ENCODE measurements at places on chromosomes 3 and 15. TPM values are rescaled to one million over a fixed set of nuclear protein-coding genes. Genes with fewer than 3 reads are reported as not detected.

SLC33A1 gene
- 21.2 TPM for total RNA-seq

GRK7 gene
- total RNA-seq = not detected

VGLL3 gene
- 3.6 TPM for total RNA-seq

TMC3 gene
- not detected for total RNA-seq

DNA sequence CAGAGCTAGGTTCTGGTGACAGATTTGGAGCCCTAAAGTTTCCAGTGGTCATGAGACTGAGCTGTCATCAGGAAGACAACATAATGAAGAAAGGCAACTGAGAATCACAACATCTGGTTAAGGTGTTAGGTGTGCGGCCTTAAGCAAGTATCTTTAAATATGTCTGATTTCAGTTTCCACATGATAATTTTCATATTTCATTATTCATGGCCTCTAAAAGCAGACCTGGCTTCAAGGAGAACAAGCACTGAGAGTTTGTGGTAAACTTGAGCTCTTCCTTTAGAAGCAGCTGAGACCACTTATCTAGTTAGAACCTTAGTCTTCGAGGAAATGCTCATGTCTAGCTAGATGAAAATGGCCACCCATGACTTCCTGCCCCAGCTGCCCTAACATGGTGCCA is 25.7 kb upstream of the MYLK start:
- DNase-seq = no peak

DNA sequence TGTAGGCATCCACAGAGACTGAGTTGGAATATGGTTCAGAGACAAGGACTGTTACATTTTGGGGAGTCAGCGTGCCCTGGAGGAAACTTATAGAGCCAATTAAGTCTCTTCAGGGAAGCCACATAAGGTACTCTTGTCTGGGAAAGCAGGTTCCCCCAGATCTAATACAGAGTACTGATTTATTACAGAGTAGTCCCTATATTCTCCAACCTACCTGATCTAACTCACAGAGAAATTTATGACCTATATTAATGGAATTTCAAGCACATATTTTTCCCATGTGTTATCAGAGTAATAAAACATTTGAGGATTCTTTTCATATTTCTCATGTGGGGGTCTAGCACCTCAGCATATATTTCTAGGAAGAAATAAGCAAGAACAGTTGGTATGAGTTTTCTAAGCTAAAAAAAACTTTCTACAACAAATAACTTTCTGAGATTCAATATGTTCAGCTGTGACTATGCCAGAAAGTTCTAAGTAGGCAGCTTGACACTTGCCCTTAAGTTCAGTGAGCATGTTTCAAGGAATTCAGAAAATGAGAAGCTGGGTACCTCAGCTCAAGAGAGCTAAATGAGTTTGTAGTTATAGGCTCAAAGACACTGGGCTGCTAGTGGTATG is 75.3 kb upstream of the COL8A1 start:
- DNase-seq = no peak

DNA sequence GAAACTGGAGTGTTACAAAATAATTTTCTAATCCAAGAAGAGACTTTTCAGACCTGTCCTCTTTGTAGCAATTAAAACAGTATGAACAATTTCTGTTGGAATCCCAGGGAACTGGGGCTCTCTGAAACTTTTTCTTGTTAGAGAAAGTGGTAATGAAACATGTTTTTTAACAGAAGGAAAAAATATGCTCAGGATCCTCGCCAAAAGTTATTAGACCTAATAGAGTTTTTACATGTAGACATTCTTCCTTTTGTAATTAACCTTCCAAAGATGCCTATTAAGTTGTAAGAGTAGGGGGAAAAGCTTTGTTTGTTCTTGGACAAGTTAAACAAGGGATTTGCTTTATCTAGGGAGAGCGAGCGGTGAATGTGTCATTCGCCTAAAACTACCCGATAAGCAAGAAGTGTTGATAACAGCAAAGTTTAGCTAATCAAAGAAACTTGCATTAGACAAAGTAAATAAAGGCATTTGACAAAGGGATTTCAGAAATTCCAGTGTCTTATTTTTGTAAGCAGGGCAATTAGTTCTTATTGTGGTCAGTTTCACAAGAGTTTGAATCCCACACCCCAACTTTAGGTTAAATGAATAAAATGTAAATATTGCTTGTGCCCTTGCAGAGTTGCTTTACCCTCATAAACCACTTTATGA is 2.3 kb downstream of the RARB start:
- DNase-seq = no peak

- DNase-seq = no peak
Observed at GRCh38 chr3:48318713-48319468, 14.6 kb downstream of the SPINK8 start.

DNA sequence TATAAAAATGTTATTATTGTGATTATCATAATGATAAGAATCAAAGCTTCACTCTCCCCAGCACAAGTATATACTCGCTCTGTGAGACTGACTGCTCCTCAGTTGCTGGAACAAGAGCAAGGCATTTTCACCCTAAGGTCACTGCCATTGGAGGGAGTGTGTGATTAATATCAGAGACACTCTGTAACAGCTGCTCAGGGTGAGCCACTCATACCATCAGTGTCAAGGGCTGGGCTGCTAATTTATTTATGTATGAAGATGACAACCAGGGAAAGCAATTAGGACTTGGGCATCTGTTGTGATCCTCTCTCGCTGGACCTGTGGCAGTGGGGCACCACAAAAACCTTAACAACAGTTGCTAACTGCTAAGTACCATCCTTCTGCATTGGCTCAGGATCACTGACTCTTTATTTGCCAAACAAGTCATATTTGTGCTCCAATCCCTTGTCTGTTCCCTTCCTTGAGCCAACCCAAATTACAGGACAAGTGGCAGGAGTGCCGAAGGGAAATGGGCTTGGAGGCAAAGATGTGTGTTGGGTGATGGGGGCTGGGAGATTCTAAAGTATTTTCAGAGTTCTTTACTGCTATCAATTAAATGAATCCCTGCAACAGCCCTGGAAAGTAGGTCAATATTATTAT is 297.5 kb upstream of the STT3B start:
- DNase-seq = no peak

GRCh38 chr3:145650170-145650569 is 510.8 kb downstream of the PLOD2 start:
- DNase-seq = no peak

Data from left ventricle myocardium superior (tissue), 1 donor.